Activated naive CD4-positive, alpha-beta T cell (primary cell): ENCODE measurements at places on chromosomes 7 and 10.

GRCh38 chr7:25118048-25118753, 6.9 kb downstream of the CYCS start:
- DNase-seq = no peak

DNA sequence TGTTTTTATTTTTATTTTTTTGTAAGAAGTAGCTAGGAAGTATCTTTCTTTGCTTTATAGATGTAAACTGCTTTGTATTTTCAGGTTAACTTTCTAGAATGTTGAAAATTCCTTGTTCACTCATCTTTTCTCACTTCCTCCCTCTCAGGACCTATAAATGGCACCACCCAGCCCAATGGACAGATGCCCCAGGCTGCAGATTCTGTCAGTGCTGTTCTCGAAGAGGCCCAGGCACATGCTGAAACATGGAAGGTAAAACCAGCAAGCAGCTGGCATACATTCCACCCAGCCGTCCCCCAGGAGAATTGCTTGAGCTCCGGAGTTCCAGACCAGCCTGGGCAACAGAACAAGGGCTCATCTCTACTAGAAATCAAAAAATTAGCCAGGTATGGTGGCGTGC, 47.1 kb upstream of the PDSS1 start:
- no peak for DNase-seq

GRCh38 chr7:137944168-137944567, 57.7 kb downstream of the CREB3L2 start:
- DNase-seq = no peak

GRCh38 chr10:100878291-100878910, 34.4 kb upstream of the SLF2 start:
- DNase-seq = no peak

DNA sequence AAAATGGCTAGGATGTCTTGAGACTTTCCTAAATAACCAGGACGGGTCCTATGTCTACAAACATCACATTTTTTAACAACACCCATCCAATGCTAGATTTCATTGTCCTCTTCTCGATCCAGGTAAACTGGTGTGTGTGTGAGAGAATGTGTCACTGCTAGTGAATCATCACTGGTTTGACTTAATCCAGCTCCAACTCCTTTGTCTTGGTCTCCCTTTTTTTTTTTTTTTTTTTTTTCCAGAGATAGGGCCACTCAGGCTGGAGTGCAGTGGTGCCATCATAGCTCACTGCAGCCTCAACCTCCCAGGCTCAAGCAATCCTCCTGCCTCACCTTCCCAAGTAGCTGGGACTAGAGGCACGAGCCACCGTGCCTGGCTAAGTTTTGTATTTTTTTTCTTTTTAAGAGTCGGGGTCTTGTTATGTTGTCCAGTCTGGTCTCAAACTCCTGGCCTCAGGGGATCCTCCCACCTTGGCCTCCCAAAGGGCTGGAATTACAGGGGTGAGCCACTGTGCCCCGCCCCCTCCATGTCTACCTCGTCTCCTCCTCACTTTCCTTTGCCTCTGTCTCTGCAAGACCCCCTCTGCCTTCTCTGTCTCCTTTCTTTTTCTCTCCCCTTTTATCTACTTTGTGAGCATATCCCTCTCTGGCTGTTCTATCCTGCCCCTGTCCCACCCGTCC, 2.2 kb upstream of the UFSP1 start:
- no peak for DNase-seq

GRCh38 chr10:97058521-97058920, 127.2 kb downstream of the SLIT1 start:
- no peak for DNase-seq

DNA sequence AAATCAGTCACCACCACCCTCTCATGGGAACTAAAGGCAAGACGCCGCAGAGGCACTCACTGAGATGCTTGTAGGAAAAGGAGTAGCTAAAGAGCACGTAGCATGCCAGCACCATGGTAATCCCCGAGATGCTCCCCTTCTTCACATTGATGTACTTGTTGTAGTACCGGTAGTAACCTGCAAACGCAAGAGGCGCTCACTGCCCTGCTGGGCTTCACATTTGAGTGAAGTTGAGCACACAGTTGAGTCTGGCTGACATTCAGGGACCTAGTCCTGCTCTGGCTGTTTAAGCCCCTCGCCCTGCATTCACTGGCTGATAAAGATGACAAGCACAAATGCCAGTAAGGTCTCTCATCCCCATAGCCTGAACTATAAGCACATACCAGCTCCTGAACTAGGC, 6.9 kb downstream of the ATP5MF start:
- DNase-seq = no peak

DNA sequence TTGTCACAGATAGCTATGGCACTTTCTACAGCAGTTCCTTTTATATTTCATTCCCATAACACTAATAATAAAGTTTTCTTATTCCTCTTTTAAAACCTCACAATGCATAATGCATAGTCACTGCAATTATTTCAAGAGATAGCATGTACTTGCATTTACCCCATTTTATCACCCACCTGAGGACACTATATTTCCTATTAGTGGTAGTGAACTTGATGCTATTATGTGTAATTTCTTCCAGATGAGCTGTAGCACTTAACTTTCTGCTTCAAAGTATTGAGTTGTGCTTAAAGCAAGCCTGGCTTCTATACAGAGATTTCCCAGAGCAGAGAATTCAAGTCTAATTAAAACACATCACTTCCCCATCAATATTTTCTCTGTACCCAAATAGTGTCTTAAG, 461.1 kb downstream of the HTR7 start:
- DNase-seq = no peak

GRCh38 chr7:32515890-32516550, 20.7 kb downstream of the AVL9 start:
- no peak for DNase-seq

- DNase-seq = peak; percentile 29
These were observed at the start of gene TSPAN33 for GRCh38 chr7:129144095-129144833. TSPAN33 (plus strand) TSS chr7:129144707; CDS start chr7:129144981, 274 bp downstream.

- no peak for DNase-seq
These were observed 104.9 kb upstream of the LEP start for GRCh38 chr7:128136215-128136597.

DNA sequence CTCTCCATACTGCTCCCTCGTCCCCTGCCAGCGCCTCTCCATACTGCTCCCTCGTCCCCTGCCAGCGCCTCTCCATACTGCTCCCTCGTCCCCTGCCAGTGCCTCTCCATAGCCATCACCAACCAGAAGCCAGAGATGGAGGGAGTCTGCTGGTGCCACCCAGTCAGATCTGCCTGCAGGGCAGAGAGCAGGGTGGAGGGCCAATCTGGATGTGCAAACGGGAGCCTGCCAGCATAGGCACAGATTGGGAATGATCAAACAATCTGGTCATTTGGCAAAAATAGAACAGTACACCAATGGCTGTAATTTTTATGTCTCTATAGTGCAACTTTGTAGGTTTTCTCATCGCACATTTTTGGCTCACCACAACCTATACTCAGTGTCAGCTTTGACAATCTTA, 76.9 kb upstream of the LRRC4 start:
- no peak for DNase-seq

DNA sequence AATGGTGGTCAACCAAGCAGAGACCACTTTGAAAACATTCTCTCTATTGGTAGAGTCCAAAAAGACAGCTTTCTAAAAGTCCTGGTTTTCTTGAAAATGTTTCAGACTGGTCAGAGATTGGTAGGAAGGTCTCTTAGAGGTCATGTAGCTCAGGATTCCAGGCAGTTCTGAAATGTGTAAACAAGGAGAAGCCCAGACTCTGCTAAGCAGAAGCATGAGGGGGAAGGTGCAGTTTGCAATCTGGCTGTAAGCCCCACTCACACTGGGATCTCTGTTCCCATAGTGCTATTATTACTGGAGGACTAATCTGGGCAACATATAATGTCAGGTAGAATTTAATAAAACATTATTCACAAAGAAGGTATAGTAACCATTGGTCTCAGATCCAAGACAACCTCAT, 101.1 kb downstream of the MAGI2 start:
- DNase-seq = no peak

DNA sequence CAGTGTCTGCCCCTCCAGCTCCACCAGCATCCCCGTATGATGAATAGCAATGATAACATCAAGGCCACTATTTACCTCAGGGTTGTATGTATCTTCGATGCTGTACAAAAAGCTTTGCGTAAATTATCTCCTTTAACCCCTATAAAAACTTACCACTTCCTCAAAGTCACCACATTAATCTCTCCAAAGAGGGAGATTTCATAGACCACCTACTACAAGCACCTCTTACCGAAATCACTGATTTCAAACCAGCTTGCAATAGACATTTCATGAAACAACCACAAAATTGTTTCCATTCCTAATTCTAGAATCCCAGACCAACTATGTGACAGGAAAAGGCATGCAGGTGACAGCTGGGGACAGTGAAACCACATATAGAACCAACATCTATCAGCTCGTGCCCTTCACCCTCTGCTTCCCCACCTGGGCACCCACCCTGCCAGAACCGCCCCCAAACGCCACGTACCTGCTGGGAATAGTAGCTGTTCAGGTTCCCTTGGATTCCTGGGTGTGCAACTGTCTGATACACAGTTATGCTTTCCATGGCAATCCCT, 20.1 kb upstream of the MMP21 start:
- no peak for DNase-seq

GRCh38 chr10:49398000-49398861, 2.3 kb upstream of the DRGX start:
- peak; percentile 6 for DNase-seq

DNA sequence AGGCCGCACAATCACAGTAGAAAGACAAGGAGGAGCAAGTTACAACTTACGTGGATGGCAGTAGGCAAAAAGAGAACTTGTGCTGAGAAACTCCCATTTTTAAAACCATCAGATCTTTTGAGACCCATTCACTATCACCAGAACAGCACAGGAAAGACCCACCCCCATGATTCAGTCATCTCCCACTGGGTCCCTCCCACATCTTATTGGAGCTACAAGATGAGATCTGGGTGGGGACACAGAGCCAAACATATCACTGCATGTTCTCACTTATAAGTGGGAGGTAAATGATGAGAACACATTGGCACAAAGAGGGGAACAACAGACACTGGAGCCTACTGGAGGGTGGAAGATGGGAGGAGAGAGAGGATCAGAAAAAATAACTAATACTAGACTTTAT, 32.4 kb downstream of the NOLC1 start:
- no peak for DNase-seq

GRCh38 chr10:283916-284356, 148.7 kb downstream of the ZMYND11 start:
- DNase-seq = no peak

- DNase-seq = no peak
These were observed 368 bp upstream of the SVOPL start for GRCh38 chr7:138701537-138701923.

DNA sequence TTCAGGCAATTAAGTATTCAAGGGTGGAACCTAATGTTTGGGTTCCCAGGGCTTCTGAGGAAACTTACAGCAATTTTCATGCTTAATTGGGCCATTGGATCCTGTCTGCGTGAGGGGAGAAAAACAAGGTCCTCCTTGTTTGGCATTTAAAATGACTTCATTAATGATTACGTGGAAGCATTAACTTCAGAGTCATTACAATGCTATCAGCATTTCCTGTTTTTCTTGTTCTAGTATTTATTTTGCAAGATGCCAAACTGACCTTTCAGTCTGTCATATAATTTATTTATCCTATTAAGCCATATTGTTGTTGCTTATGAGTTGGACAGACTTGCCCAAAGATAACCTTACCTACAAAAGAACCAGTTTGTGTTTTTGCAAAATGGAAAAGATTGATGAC, 324.1 kb upstream of the LRRN3 start:
- DNase-seq = no peak

DNA sequence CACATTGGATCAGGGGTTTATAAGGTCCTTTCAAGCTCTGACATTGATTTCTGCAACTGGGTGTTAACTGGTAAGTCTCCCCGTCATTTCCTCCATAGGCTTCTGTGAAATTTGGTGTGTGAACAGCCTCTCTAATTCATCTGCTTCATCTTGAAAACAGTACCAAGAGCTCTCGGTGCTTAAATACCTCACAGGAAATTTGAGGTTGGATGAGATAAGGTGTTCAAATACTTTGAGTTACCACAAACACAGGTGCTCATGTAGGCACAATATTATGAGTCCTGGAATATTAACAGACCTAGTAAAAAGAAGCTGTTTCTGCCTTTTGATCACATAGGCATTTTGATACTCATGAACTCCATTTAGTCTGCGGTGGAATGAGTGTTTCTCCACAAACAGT, 85.2 kb downstream of the RTKN2 start:
- DNase-seq = no peak

- DNase-seq = no peak
These were observed 1183.7 kb upstream of the CELF2 start for GRCh38 chr10:9833942-9834341.

DNA sequence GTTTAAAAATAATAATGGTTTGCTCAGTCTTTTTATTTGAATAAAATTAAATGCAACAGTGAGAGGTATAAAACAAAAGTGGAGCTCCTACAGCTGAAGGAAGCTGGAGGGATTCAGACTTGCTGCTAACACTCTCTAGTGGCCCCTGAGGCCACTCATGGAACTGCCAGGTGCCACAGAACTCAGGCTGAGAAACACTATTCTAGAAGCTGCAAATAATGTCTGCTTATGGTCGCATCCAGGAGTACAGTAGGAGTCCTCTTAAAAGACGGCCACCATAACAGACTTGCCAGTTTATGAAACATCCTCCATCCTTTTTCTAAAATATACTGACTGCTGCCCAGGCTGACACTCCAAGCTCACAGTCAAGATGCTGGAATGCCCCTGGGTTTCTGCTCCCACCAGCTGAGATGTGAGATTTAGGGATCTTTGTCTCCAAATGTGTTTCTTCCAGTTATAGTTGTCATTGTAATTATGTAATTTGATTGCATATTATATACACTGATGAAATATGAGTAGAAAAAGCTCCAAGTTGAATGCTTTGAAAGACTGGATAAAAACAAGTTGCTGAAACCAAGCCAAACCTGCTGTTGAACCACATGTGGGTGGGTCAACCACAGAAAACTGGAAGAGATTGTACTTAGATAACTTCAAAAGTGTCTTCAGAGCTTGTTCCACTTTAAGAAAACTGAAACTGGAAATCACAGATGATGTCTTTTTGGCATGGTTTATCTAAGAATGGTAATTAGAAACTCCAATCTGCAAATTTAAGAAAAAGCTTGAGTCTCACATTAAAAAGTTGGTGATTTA, 213.7 kb upstream of the AOAH start:
- DNase-seq = no peak

GRCh38 chr7:146878901-146879300, 762.3 kb downstream of the CNTNAP2 start:
- no peak for DNase-seq

- no peak for DNase-seq
These were observed 6.7 kb downstream of the ZNF518A start for GRCh38 chr10:96136810-96137209.

GRCh38 chr10:83959328-83959727, 180.0 kb upstream of the GHITM start:
- no peak for DNase-seq

DNA sequence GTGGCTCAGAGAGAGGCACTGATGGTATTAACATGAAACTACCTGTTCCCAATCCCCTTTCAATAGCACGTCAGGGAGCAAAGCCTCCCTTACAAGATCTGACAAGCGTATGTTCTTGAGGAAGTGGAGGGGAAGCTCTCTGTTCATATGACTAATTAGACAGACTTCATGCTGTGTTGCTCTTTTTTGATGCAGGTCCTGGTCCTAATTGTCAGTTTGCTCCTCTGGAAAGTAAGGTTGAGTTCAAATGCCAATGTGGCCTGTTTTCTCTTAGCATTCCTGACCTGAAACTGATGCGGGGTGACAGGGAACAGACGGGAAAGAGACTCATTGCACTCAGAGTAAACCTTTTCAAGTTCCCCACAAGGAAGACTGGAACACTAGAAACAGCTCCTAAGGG, 27.0 kb upstream of the TBX20 start:
- DNase-seq = no peak
